ENCODE measurements at places on chromosomes 7 and 10. TPM values are rescaled to one million over a fixed set of nuclear protein-coding genes. Genes with fewer than 3 reads are reported as not detected.

The NUTM2A gene
- 3.5 TPM for polyA plus RNA-seq

The STEAP1 gene
- 0.62 TPM for polyA plus RNA-seq

The CAV2 gene
- polyA plus RNA-seq = 44.3 TPM

The CRHR2 gene
- polyA plus RNA-seq = 1.9 TPM

The HMX2 gene
- not detected for polyA plus RNA-seq

DNA sequence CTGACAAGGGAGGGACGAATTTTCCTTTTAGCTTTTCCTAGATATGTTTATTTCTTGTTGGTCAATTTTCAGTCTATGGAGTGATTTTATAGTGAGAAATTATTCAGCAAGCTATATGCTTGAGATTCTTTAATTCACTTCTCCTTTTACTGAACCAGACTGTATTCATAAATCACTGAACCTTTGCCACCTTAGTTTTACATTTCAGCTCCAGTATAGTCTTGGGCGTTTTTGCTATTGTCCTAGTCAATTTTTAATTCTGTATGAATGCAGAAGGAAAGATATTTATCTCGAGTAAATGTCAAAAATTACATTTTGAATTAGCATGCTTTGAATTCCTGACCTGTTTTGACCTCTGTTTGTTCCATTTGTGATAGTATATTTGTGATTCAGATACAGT is 468.9 kb downstream of the IPMK start:
- no peak for DNase-seq

GRCh38 chr7:157751951-157752673 is 415.3 kb downstream of the DNAJB6 start:
- no peak for DNase-seq

DNA sequence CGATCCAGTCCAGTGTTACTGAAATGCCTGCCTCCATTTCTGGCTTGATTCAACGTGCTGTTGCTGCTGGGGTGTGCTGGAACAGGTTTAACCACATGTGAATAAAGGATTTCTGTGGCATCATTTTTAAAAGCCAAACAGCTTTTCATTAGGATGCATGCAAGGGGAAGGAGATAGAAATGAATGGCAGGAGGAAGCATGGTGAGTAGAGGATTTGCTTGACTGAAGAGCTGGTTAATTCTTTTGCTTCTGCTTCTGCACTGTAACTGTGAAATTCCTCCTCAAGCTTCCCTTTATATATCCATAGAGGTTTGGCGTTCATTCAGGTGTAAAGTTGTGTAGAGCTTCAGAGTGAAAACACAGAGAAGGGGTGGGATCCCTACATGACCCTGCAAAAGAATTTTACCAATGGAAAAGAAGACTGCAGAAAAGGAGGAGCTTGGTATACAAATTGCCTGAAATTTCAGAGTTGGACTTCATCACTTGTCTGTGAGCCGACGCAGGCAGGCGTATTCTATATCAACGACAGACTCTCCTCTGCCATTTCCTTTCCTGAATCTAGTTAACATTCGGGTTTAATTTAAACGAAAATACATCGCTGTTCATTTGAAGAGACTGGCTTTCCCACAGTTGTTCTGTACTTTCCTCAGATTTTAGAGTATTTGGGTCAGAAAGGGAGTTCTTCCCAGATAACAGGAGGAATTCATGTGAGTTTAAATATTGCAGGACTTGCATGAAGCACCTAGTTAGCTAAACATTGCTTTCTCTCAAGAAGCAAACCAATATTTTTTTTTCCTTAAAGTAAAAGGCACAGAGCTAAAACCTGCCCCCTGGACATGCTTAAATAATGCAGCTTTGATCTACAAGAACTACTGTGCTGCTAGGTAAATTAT is at the start of gene SOSTDC1:
Gene SOSTDC1 (minus strand): TSS at position 270 of the 893 bp plus-strand sequence. CDS start 70 bp downstream, at position 200.
- peak; percentile 80 for DNase-seq

DNA sequence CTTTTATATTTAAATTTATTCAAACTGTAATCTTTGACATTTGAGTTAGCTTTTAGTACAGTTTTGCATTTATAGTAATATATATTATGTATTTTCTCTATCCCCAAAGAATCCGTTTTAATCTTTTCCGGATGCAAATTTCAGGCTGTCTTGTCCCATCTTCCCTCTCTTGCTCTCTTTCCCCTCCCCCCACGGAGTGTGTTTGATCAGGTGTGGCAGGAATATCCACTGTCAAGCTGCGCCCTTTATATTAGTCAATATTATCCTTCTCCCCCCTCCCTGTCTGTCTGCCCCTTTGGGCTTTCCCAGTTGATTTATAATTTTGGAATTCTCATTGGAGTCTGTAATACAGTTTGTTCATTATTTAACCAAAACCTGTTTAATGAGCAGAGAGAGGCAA is 19.0 kb downstream of the GBF1 start:
- DNase-seq = no peak

DNA sequence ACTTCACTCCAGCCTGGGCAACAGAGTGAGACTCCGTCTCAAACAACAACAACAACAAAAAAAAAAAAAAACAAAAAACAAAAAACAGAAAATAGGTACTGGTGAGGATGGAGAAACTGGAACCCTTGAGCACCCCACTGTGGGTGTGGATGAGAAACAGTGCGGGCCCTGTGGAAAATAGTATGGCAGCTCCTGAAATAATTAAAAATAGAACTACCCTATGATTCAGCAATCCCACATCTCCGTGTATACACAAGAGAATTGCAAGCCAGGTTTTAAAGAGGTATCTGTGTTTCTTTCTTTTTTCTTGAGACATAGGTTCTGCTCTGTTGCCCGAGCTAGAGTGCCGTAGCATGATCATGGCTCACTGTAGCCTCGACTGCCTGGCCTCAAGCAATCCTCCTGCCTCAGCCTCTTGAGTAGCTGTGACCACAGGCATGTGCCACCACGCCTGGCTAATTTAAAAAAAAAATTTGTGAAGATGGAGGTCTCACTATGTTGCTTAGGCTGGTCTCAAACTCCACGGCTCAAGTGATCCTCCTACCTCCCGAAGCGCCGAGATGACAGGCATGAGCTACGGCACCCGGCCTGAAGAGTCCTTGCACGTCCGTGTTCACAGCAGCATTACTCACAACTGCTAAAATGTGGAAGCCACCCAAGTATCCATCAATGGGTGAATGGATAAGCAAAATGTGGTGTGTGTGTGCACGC is 39.5 kb downstream of the EBF3 start:
- DNase-seq = no peak
